ENCODE measurements at places on chromosomes 7 and 10. TPM values are rescaled to one million over a fixed set of nuclear protein-coding genes. Genes with fewer than 3 reads are reported as not detected.

Gene SHTN1
- 6.7 TPM for total RNA-seq

Gene HOXA5
- total RNA-seq, result not detected

Gene ZNF12
- 16.9 TPM for total RNA-seq

GRCh38 chr10:74645692-74646091 lies 180.7 kb upstream of the KAT6B start:
- no peak for DNase-seq

GRCh38 chr7:128000048-128000447 lies 31.2 kb downstream of the LRRC4 start:
- DNase-seq, result no peak

Data from GM23338 (cell line).